Stimulated activated CD4-positive, alpha-beta T cell treated with anti-CD3 and anti-CD28 coated beads, Interleukin-15, amount 100 ng/mL, for 24 hours (primary cell): ENCODE measurements at places on chromosomes 6 and 20.

DNA sequence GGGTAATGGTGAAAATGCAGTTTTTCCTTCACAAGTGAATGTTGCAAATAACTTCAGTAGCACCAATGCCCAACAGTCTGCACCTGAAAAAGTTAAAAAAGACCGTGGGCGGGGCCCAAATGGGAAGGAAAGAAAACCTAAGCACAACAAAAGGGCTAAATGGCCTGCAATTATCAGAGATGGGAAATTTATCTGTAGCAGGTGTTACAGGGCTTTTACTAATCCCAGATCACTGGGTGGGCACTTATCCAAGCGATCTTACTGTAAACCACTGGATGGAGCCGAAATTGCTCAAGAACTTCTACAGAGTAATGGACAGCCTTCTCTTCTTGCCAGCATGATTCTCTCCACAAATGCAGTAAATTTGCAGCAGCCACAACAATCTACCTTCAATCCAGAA lies 64.8 kb upstream of the SMIM8 start:
- no peak for DNase-seq

- no peak for DNase-seq
These were observed 88.5 kb downstream of the PRKN start for GRCh38 chr6:162638931-162639574.

GRCh38 chr6:105695461-105695860 lies 292.6 kb upstream of the PREP start:
- DNase-seq, result no peak

- DNase-seq, result no peak
These were observed 299.9 kb upstream of the THEMIS start for GRCh38 chr6:128200789-128201188.

DNA sequence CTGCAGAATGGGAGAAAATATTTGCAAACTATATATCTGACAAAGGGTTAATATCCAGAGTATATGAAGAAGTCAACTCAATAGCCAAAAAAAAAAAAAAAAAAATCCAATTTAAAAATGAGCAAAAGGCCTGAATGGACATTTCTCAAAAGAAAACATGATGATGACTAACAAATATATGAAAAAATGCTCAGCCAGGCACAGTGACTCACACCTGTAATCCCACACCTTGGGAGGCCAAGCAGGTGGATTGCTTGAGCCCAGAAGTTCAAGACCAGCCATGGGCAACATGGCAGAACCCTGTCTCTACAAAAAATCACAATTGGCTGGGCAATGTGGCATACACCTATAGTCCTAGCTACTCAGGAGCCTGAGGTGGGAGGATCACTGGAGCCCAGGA lies 2.1 kb upstream of the ECHDC1 start:
- DNase-seq, result no peak
